ENCODE measurements at places on chromosomes 11 and 22.

GRCh38 chr11:94169516-94169915 lies 40.9 kb downstream of the PANX1 start:
- no peak for DNase-seq

DNA sequence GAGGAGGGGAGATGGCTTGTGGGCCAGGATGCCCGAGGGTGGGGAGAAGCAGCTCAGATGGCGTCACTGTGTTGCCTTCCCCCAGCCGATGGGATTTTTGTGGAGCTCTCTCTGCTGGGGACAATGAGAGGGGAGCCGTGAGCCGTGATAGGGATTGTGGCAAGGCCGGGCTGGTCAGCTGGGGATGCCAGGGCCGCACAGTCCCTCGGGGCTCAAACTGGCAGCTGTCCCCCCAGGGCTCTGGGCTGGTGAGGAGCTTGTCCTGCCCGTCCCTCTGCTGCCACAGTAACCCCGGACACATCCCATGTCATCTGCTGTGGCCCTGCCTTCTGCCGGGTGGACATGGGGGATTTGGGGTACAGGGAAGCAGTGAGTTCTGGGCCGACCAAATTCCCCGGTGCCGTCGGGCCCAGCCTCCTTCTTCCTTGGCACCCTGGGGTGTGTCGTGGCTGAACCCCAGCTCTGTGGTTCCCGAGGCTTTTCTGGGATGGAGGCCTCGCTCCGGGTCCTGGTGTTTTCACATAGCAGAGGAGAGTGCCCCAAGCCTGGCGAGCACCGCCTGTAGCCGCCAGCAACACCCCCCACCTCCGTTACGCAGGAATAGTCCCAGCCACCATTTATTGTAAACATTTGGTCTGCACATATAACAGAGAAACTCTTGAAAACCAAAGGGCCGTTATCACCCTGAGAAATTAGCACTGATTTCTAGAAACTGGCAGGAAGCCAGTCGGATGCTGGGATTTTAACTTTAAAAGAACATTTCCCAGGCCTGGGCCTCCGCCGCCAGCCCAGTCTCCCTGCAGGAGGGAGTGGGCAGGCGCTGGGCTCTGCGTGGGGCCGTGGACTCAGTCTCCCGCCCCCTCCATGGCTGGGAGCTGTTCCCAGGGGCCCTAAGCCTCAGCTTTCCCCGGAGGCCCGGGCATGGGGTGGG lies 9.9 kb downstream of the BRSK2 start:
- DNase-seq, result no peak

DNA sequence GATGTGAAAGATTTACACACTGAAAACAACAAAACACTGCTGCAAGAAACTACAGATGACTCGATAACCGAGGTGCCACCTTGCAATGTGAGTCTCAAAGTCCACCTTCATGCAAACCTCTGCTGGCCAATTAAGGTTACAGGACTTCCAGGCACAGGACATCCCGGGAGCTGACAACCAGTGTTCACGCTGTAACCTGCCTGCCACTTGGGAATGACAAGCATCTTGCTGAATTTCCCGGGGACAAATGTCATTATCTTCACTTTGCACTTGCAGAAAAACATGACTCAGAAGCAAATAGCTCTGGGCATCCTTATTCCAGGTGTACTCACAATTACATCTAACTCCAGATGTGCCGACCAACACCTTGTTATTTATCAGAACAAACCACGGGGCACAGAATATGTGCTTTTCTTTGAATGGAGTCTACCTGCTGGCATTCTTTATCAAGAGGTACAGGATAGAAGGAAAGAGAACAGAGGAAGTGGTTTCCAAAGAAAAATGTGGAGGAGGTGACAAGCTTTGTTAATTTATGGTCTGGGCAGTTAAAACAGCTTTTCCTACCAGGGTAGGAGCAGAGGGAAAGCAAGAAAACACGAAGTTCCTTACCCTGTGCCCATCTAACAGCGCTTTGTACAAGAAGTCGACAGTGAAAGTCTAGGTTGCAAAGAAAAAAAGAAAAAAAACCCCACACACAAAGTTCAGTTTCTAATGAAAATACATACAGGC lies 72.3 kb downstream of the SHANK2 start:
- no peak for DNase-seq

DNA sequence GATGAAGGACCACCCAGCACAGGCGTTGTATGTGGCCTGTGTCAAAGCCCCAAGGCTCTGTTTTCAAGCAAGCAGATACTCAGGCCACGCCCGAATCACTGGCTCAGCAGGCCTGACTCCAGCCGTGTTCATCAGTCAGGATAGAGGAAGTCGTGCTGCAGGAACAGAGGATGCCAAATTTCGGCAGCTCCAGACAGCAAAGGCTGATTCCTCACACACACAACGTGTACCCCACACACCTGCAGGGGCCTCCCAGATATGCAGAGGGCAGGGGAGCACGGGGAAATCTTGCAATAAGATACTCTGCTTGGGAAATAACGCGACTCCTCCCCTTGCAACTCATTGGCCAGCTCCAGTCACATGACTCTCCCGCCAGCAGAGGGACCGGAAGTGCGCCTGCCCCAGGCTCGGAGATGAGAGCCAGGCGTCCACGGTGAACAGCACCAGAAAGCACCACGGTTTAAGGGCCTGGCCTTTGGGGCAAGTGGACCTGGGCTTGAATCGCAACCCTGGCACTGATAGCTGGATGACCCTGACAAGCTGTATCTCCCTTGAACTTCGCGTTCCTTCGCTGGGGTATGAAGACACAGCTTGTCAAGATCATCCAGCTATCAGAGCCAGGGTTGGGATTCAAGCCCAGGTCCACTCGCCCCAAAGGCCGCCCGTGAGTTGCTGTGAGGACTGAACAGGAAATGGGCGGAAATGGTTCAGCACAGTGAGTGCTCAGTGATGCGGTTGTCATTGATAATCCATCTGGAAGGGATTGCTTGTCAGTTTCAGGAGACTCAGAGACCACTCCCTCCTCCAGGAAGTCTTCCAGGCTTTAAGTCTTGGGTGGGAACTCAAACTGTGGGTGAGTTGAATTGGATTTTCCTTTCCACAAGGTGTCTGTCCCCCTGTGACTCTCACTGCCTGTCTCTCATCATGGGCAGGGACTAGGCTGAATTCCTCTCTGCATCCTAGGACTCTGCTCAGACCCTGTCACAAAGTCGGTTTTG lies 88.5 kb downstream of the MYEOV start:
- no peak for DNase-seq

DNA sequence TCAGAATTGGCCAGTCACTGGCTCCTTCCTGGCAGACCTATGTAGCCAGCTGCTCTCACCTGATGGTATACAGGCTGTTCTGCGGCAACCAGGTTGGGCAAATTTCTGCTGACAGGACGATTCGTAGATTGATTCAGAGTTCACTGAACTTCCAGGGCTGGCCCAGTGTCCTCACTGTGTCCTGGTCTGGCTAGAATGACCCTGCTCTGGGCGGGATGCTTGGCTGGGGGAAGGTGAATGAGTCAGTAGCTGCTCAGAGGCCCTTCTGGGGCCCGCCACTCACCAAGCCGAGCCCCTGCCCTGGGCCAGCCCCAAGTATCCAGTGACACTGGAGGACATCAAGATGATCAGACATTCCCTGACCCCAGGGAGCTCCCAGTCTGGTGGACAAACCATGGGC lies 62.9 kb upstream of the WNT11 start:
- DNase-seq, result no peak
